ENCODE measurements at places on chromosomes 6 and 20.
A peak's percentile ranks its signal among the peaks of the same experiment; 100 is the strongest.

DNA sequence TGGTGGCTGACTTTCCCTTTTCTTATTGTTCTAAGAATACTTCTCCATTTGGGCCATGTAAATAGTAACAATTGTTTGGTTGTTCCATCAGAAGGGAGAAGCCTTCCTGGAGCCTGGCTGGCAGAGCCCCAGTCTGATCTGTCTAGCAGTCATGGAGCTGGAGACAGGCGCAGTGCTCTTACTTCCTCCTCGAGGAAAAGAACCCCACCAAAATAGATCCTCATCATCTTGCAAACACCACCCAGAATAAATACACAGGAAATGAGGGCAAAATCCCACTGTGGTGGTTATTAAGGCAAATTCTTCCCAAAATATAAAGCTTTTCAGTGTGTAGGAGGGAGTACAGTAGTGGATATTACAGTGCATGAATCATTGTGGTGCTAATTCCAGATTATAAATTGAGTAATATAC lies 195.1 kb upstream of the SGK1 start:
- no peak for DNase-seq

GRCh38 chr6:150940941-150941340 lies 75.4 kb downstream of the MTHFD1L start:
- DNase-seq, result no peak

- no peak for DNase-seq
Observed at GRCh38 chr6:46979206-46979605, 57.5 kb upstream of the ADGRF5 start.

- DNase-seq, result no peak
Observed at GRCh38 chr6:163354085-163354484, 60.4 kb upstream of the QKI start.

DNA sequence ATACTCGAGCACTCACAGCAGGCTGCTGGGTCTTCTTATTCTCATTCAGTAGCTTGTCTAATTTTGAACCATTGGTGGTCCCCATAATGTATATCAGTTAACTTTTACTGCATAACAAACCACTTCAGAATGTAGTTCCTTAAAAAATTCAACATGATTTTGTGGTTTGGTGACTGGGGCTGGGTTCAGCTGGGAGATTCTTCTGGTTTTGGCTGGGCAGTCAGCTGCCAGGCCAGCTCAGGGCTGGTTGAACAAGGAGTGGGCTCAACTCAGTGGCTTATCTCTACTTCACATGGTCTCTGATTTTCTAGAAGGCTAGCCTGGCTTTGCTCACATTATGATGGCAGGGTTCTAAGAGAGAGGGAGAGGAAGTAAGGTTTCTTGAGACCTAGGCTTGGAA lies 292.4 kb upstream of the CHD6 start:
- DNase-seq, result no peak

- DNase-seq, result no peak
Observed at GRCh38 chr6:139635401-139636130, 261.1 kb upstream of the CITED2 start.

DNA sequence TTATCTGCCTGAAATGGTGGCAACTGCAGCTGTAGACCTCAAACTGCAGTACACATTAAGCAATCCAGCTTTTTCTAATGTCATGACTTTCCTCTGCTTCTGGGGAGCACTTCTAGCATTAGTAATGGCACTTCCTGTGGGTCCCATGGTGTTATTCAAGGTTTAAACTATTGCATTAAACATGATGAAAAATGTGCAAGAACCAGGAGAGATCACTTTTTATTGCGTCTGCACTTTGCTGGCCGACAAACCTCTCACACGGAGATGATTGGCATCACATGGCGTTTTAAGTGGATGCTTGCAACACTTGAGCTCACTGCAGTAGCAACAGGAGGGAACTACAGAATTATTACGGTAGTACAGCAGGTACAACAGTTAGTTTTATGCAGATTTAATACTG lies 148.4 kb downstream of the HIVEP2 start:
- DNase-seq, result no peak

GRCh38 chr20:17935186-17935585 lies 33.4 kb downstream of the SNX5 start:
- DNase-seq, result no peak

- DNase-seq, result no peak
Observed at GRCh38 chr6:72286911-72287311, 335.0 kb upstream of the KCNQ5 start.

DNA sequence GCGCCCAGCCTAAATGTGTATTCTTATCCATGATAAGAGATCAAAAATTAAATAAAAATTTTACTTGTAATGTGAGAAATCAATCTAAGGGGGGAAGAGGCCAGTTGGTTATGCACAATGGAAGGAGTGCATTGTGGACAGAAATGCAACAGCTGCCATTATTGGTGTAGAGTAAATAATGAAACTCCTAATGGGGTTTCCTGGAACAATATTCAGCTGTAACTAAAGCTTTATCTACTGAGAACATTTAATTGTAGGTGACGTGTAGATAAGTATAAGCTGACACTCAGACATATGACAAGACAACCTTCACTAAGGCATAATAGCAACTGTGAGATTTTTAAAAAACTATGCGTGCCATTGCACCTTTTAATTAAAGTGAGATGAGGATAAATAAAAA lies 71.4 kb downstream of the CEP57L1 start:
- no peak for DNase-seq

DNA sequence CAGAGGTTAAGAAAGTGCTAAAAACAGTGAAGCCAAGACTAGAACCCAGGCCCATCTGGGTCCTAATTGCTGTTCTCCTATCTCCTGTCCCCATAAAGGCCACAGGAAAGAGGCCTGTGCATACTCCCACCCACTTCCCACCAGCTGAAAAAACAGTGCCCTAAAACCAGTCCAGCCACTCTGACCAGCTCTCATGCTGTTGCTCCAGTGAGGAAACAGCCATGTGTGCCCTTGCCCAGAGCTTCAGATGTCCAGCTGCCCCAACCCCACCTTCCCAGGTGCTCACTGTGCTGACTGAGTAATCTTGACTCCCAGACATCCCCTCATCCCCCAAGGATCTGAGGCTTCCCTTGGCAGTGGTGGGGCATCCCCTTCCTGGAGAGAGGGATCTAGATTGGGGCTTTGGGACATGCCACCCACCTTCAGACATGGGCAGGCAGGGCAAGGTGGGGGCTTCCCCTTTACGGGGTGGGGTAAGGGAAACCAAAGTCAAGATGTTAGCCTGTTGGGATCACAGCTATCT lies 28.7 kb downstream of the KCNK5 start:
- no peak for DNase-seq

DNA sequence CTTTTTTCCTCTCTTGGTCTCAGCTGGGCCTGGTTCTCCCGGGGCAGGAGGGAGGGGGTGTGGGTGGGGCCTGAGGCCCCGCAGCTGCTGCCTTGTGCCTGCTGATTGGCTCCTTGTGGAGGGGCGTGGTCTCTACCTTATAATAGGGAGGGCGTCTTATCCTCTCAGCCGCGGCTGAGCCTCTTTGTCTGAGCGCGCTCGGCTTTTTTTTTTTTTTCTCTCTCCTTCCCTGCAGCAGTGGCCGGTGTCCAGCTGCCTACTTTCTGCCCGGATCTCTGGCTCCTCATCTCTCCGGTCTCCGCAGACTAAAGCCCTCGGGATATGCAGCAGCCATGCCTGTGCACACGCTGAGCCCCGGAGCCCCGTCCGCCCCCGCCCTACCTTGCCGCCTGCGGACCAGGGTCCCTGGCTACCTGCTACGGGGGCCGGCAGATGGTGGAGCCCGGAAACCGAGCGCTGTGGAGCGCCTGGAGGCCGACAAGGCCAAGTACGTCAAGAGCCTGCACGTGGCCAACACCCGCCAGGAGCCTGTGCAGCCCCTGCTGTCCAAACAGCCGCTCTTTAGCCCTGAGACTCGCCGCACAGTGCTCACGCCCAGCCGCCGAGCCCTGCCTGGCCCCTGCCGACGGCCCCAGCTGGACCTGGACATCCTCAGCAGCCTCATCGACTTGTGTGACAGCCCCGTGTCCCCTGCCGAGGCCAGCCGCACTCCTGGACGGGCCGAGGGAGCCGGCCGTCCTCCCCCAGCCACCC lies 11.1 kb downstream of the FAM110A start:
- peak; percentile 90 for DNase-seq

DNA sequence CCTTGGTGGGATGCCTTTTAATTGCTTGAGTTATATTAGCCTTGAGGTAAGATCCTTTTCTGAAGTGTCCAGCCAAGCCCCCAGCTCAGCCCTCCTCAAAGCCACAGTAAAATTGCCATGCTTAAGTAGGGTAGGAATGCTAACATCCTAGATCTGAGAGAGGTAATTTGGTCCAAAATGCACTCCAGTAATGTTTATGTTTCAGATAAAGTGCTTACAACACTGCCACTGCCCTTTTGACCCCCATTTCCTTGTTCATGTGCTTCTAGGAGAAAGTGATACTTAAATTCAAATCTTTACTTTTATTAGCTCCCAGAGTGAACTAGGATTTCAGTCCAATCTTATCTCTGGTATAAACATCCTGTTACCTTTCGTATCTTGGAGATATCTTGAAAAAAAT lies 318.0 kb downstream of the BMP2 start:
- DNase-seq, result no peak

DNA sequence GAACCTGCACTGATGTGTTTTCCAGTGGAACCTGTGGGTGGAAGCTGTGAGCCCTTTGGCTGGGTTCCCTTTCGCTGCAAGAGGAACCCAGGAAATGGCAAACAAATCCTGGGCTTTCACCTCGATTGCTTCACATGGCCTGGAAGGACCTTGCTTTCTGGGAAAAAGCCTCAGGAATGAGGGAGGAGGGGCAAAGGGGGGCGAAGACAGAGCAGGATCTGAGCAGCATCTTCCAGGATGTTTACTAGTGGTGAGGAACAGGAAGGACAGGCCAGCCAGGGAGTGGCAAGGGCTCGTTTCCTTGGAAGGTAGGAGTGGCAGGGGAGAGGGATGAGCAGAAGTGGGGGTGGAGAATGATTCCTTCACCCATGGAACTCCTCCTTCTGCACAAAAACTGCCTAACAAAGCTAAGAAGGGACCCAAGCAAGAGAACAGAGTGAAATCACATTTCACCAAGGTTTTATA lies 5.9 kb downstream of the SLC2A10 start:
- DNase-seq, result no peak

GRCh38 chr20:23180451-23180921 lies 94.4 kb upstream of the CD93 start:
- no peak for DNase-seq

DNA sequence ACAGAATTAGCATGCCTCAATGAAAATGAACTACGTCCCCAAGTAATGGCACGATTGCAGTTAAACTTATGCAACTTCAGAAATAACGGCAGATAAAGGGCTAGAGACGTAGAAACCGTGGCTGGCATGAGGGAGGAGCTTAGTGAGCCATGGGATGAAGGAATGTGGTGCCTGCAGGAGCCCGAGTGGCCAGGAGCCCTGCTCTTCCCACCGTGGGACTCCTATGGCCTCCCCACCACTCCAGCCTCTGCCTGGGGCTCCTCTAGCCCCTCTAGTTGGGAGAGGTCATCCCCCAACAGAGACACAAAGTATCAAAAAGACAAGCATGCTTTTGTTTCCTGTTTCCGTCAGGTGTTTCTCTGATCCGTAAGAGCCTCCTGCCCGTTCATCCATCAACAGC lies 75.1 kb upstream of the BHLHE23 start:
- DNase-seq, result no peak

DNA sequence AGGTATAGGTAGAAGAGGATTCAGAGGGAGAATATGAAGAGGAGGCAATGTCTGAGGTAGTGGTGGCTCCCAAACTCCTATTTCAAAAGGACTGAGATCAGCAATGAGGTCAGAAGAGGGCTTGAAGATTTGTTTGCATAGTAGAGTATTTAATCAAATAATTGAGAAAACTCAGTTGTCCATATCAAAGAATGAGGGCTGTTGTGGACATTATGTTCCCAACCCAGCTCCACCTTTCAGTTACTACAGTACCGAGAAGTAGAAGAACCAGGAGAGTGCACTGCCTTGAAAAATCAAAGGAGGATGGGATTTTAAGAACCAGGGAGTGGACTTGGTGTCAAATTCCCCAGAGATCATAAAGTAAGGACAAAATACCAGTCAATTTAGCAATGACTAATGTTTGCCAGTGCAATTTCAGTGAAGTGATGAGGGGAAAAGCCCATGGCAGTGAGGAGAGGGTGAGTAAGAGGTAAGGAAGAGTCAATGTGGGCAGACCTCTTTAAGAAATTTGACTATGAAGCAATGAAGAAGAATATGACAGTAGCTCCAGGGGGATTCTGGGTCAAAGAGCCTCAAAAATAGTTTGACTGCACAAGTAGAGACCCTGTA lies 382.4 kb downstream of the PKHD1 start:
- DNase-seq, result no peak

- DNase-seq, result no peak
Observed at GRCh38 chr6:7391151-7391550, 1.5 kb downstream of the RIOK1 start.
